WTC11 (cell line): ENCODE measurements at places on chromosomes 7 and 10. TPM values are rescaled to one million over a fixed set of nuclear protein-coding genes. Genes with fewer than 3 reads are reported as not detected.

DNA sequence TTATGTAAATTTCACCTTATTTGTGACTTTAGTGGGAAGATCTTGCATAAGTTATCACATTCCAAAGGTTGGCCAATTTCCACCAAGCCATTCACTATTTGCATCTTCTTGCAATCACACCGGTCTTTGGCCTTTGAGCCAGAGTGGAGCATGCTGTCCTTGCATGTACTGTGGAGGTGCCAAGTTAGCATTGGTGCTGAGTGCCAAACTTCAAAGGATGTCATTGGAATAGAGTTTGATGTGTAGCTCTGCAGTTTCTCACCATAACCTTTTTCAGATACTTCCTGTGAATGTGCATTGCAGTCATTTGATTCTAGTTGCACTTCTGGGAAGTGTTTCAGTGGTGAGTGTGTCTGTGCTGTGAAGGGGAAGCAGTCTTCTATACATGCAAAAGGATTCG, 620.6 kb downstream of the SUGCT start:
- DNase-seq = no peak

DNA sequence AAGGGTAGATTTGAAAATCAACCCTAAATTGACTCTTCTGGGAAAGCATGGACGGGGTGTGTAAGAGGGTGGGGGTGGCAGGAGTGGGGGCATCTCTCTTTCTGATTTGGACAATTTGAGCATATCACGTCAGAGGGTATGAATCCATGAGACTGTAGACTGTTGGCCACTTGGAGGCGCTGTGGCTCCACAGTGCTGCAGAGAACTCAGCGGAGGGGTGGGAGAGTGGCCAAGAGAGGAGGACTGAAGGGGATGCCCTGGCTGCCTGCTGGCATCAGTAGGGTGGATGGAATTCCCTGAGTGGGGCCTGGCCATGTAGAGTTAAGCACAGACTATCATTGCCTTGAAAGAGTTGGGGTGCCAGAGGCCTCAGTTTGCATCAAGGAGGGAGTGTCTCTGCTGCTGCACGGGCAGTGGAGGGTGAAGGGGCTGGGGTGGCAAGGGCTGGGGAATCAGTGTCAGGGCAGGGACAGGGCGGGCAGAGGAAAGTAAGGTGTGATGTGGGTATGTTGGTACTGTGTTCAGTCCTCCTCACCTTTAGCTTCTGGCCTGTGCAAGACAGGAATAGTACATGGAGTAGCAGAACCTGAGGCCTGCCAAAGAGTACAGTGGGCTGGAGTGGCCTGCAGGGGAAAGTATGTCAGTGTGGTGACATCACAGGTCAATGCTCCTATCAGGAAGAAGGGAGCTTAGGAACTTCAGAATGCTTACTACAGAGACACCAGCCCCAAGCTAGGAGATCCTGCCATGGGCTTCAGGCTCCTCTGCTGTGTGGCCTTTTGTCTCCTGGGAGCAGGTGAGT, 133.5 kb upstream of the PRSS58 start:
- DNase-seq = peak; percentile 88

- DNase-seq = no peak
These were observed 59.1 kb upstream of the COL1A2 start for GRCh38 chr7:94335586-94335985.

The LMBR1 gene
- 55.6 to 57.3 TPM (median 56.5 TPM) in 3 replicates for total RNA-seq

DNA sequence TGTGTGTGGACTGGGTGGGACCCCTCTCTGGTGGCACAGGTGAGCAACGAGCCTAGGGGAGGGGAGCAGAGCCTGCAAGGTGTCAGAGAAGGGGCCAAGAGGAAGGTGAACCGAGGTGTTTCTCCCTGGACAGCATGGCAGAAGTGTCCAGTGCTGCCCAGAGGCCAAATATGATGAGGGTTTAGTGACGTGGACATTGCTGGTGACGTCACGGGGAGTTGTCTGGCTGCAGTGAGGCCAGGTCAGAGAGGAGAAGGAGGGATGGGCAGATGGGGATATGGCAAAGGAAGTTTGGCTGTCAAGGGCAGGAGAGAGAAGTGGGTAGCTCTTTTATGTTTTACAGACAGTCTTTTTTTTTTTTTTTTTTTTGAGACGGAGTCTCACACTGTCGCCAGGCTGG, 2.6 kb upstream of the ZNF853 start:
- DNase-seq = no peak

DNA sequence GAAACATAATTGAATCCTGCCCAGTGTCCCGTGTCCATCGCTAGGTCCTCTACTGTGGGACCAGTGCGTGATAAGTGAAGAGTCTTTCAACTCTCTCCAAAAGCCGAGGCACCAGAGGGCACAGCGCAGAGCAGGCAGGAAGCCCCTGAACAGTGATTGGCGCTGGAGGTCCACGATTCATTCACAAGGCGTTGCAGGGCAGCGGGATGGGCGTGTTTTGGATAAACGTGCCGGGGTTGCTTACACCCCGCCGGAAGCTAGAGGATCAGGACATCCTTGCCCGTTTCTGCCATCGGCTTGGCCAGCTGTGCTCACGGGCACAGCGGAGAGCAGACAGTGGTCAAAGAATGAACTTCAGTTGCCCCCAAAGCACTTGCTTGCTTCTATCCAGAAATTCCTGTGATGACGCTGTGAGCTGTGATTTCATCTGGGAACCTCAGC, 86.0 kb upstream of the PFKP start:
- DNase-seq = no peak

GRCh38 chr7:132134814-132135445, 441.3 kb downstream of the PLXNA4 start:
- DNase-seq = no peak

DNA sequence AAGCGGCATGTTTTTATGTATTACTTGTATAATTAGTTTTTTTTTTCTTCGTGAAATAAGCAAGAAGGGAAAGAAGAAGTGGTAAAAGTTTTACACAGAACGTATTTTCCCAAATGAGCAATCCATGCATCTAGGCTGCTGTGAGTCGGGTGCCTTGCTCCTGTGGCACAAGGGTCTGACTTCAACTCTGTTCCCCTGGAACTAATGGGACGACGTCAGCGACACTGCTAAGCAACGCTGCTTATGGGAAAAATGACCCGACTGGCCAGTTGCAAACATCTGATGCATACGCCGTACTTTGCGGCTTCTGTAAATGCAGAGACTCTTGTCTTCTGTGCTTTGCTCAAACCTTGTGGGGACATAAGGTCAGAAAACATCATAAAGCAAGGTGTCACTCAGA, 66.3 kb downstream of the MPP7 start:
- DNase-seq = no peak

The SPDYE5 gene
- not detected in 3 replicates for total RNA-seq

The KLF14 gene
- total RNA-seq = not detected in 3 replicates
